Thoracic aorta (tissue), 2 donors: ENCODE measurements at places on chromosomes 6 and 20. TPM values are rescaled to one million over a fixed set of nuclear protein-coding genes. Genes with fewer than 3 reads are reported as not detected.
A peak's percentile ranks its signal among the peaks of the same experiment; 100 is the strongest.

The CRNKL1 gene
- total RNA-seq, result 17.3 TPM

The ULBP2 gene
- 0.41 TPM for total RNA-seq

The KIF16B gene
- 16.5 TPM for total RNA-seq

The SLC29A1 gene
- 132 TPM for total RNA-seq

The C6orf118 gene
- total RNA-seq, result not detected

The TUBB1 gene
- total RNA-seq, result not detected

The SLC35F1 gene
- total RNA-seq, result 3.0 TPM

The MEI4 gene
- not detected for total RNA-seq

The LY6G6C gene
- total RNA-seq, result not detected

The CRYBG1 gene
- 3.2 TPM for total RNA-seq

The HLA-DPA1 gene
- 141 TPM for total RNA-seq

The ZBTB22 gene
- total RNA-seq, result 29.5 TPM

The CLPSL1 gene
- not detected for total RNA-seq

The NRSN1 gene
- not detected for total RNA-seq

The CRISP3 gene
- total RNA-seq, result not detected

GRCh38 chr6:33252759-33253158 is 18.9 kb downstream of the VPS52 start:
- DNase-seq, result no peak

DNA sequence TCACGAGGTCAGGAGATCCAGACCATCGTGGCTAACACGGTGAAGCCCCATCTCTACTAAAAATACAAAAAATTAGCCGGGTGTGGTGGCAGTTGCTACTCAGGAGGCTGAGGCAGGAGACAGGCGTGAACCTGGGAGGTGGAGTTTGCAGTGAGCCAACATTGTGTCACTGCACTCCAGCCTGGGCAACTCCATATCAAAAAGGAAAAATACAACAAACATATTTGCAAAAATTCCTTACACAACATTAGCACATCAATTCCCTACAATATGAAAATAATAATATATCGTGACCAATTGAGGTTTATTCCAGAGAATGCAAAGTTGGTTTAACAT is 38.8 kb upstream of the PLEKHG1 start:
- DNase-seq, result no peak

DNA sequence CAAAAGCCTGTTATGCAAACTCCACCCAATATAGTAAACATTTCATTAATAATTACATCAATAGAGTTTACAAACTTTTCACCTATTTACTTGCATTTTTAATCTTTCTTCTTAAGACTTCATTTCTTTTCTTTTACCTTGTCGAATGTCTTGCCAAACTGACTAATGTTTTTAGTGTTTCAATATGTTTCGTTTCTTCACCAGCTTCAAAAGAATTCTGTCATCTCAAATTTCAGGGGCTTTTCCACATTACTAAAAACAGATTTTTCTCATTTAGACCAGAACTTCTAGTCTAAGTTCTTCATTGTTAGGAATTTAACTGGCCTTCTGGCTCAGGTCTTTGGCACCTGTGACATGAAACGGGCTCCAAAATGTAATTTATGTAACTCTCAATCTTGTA is 196.5 kb downstream of the ARHGAP18 start:
- no peak for DNase-seq

GRCh38 chr20:5886788-5887187 is 63.5 kb downstream of the TRMT6 start:
- DNase-seq, result no peak

DNA sequence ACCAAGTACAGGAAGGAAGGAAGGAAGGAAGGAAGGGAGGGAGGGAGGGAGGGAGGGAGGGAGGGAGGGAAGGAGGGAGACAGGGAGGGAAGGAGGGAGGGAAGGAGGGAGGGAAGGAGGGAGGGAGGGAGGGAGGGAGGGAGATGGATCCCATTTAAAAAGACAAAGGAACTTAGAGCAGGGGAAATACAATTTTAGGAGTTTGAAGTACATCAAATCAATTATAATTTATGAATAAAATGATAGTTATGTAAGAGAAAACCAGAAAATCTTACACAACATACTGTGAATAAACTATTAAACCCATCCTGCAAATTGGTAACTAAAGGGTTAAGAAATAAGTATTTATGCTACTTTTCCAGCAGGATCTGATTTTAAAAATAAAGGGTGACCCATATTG is 475.9 kb downstream of the HDGFL1 start:
- no peak for DNase-seq

DNA sequence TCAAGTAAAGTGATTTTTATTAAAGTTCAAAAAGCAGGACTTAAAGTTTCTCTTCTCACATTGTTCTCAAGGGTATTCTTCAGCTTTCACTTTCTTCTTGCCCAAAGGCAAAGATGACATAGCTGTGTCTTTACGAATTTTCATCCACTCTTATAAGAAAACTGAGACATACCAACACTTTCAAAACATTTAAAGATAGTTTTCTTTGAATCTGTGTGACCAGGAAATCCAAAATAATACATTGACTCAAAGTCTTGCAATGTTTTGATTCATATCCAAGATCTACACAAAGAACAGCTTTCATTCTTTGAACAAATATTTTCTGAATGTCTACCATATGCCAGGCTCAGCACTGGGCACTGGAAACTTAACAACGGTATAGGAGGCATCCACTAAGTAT is 117.9 kb downstream of the SIM1 start:
- no peak for DNase-seq

DNA sequence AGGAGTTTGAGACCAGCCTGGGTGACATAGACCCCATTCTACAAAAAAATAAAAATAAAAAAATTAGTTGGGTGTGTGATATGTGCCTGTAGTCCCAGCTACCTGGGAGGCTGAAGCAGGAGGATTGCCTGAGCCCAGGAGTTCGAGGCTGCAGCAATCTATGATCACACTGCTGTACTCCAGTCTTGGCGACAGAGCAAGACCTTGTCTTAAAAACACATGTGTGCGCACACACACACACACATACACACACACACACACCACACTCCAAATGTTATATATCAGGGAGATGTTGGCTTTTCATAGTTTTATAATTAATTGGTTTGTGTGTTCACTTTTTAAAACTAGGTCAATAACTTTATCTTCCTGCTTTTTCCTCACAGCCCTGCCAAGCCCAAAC is 110.5 kb downstream of the RTN4IP1 start:
- DNase-seq, result no peak

GRCh38 chr6:2920671-2921112 is 17.6 kb upstream of the SERPINB9 start:
- DNase-seq, result no peak

DNA sequence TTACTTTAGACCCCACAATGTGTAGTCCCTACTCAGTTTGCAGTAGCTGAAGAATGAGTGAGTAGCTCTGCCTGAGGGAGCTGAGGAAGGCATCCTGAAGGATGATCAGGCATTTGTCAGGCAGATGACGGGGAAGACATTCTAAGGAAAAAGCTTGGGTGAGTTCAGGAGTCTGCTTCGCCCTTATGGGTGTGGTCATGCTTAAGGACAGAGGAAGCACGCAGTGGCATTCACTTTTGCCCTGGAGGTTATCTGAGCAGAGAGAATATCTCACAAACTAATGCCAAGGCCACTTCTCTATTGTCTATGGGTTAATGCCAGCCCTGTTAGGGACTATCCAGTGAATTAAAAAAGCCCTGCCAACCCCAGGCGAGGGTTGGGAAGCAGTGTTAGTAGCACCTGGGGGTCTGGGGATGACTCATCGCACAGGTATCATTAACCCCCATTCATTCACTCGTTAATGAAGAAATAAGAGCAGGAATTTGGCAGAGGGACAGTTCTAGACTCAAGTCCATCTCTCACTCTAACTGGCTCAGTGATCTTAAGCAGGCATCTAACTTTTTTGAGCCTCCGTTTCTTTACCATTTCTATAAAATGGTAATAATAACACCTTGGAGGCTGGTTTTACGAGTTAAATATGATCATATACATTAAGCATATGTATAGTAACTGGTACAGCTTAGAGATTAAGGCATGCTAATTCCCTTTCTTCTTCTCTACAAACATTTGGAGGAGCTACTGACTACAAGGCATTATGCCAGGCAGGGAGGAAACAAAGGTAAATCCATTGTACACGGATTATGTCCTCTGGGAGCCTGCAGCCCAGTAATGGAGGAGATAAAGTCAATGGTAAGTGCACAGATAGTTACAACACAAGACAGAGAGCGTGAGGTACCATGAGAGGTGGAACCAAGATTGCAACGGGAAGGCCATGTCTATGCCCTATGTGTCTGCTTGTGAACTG is 93.2 kb upstream of the AKIRIN2 start:
- no peak for DNase-seq

- DNase-seq, result peak; percentile 29
Observed at GRCh38 chr6:32154514-32155161, 697 bp downstream of the PPT2 start.

DNA sequence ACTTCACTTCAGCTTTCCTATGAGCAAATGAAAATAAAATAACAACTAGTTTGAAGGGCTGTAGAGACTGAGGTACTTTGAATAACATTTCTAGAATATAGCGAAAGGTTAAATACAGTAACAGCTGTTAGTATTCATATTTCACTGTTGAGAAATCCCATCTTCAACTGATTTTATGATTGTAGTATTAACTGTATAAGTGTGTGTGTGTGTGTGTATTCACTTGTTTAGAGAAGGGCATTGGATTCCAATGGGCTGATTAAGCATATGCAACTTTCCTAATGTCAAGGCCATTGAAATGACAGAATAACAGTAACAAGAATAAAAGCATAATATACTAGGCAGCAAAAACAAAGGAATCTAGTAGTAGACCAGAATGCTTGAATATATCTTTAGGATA is 957.5 kb upstream of the EPHA7 start:
- no peak for DNase-seq

- DNase-seq, result no peak
Observed at GRCh38 chr20:39943336-39943735, 745.7 kb downstream of the MAFB start.

GRCh38 chr6:142118328-142118727 is 14.4 kb upstream of the GJE1 start:
- DNase-seq, result no peak

DNA sequence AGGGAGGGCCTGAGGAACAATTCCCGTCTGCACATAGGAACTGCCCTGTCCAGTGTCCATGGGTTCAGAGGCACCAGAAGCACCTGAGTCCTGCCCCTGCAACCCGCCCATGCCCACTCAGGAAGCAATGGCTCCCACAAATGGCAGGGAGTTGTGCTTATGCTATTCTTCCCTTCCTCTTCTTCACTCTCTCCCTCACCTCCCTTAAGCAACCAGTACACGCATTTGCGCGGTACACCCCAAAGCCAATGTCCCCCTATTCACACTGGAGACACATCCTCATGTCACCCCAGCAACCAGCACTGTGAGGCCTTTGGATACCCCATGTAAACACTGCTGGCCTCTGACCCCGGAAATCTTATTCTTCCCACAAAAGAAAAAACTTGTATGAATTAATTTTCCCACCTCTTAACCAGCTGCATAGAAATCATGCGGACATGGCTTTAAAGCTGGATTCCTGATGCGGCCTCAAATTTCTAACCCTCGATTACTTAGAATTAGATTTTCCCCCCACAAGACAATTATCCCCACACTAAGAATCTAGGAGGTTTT is 30.9 kb downstream of the FYN start:
- DNase-seq, result no peak

DNA sequence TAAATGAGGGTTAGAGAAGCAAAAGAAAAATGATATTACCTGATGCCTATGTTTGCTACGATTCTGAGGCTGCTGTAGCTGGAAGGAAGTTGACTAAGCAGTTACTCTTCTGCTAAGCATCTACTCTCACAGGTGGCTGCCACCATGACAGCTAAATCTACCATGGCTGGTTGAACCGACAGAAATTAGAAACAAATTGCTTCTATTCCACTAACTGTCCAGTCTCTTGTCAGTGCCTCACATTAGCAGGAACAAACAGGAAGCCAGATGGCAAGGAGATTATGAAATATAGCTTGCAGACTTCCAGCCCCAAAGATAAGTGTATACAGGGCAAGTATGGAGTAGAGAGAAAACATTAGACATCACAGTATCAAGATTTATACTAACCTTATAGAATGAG is 59.4 kb upstream of the TMEM200A start:
- no peak for DNase-seq

- peak; percentile 25 for DNase-seq
Observed at GRCh38 chr6:161418463-161418945, 144.6 kb upstream of the AGPAT4 start.

GRCh38 chr6:84251891-84252539 is 24.6 kb upstream of the CEP162 start:
- no peak for DNase-seq

DNA sequence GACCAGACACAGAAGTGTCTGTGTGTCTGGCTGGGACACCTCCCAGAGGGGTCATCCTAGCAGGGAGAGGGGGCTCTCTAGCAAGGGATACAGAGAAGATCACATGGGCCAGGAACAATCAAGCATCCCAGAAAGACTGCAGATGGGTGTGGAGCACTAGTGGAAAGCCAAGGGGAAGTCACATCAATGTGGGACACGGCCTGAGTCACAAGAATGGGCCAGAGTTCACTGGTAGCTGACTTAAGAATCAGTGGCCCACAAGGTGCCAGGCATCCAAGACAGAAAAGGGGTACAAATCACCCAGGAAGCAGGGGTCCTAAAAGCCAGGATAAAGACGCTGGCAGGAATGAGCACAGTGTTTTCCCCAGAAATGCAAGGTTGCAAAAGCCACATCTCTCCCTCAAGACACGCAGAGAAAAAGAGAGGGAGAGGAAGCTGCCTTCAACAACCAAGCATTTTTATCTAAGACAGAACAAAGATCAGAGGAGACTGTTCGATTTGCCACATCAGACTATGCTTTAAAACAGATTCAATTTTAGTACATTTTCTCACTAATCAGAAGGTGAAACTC is 113.6 kb upstream of the DST start:
- DNase-seq, result no peak

GRCh38 chr6:19320111-19320581 is 517.0 kb upstream of the ID4 start:
- no peak for DNase-seq

GRCh38 chr6:123509112-123509511 is 127.6 kb downstream of the TRDN start:
- DNase-seq, result no peak

- DNase-seq, result no peak
Observed at GRCh38 chr6:88262332-88262731, 96.2 kb upstream of the CNR1 start.

GRCh38 chr6:82555801-82556200 is 192.2 kb downstream of the TPBG start:
- DNase-seq, result no peak
